Activated CD4-positive, CD25-positive, alpha-beta regulatory T cell treated with anti-CD3 and anti-CD28 coated beads, Interleukin-2, amount 50 U/mL, for 24 hours (primary cell): ENCODE measurements at places on chromosomes 7 and 10.

- no peak for ATAC-seq
Observed at GRCh38 chr10:71952745-71953144, 11.4 kb upstream of the CHST3 start.

DNA sequence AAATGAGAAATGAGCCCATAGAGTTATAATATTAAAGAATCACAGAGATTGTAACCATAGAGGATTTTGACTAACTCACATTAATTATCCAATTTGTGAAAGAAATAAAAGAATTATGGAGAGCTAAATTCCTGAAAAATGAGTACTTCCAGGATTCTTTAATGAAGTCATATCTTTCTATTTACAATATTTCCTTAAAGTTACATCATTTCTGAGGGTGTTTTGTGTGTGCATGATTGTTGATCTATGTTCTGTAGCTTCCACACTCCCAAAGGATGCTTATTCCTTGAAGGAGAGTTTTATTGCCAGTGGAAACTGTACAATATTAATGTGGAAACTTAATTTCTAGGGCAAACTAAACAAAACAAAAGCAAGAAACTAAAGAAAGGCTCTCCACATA is 299.6 kb downstream of the MDFIC start:
- no peak for ATAC-seq

DNA sequence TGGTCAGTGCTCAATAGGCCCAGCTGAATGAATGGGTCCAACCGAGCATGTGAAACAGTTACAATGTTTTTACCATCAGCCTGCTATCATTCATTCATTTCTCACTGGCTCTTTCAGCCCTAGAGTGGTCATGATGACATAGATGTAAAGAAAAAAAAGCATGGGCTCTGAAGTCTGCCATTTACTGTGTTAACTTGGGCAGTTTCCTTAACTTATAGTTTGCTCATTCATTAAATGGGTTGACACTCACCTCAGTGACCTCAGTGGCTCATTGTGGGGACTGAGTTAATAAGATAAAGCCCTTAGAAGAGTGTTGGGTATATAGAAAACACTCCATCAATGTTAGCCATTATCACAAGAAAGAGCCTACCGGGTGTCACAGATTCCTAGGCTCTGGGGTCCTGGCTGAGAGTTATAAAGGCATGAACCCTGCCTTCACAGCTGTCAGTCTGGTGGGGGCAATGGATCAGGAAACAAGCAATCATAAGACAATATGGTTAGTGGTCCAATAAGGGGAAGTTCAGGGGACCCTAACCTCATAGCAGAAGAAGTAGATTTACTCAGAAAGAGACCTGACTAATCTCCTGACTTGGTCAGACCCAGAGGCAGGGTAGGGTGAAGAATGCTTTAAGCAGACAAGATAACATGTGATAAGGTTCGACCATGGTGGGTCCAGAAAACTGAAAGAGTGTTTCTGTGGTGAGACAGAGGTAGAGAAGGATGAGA is 29.7 kb upstream of the GPAM start:
- ATAC-seq: no peak

DNA sequence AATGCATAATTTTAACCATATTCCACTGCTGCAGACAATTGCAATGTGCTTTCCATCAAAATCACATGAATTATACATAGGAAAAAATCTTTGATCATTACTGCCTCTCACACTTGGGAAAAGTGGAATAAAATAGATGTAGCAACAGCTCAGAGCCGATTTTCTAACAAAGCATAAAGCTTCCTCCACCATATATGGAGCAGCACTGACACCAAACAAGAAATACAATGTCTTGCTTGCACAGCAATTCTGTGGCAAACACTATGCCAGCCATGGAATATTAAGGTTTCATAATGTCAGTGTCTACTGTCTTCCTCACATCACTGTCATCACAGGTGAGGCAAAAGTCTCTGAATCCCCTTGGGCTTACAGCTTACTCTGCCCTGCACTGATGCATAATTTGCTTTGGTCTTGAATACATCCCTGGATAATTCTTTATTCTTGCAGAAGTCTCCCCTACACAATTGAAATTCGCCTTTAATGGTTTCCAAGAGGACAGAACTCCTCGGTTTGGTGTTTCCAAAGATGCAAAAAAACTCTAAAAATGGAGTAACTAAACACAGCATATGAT is 198.5 kb downstream of the CACNA2D1 start:
- no peak for ATAC-seq

GRCh38 chr10:133131053-133131452 is 29.0 kb upstream of the KNDC1 start:
- no peak for ATAC-seq
